ENCODE measurements at places on chromosomes 7 and 10. TPM values are rescaled to one million over a fixed set of nuclear protein-coding genes. Genes with fewer than 3 reads are reported as not detected.

Gene CASTOR2
- polyA plus RNA-seq, result 2.4 TPM

DNA sequence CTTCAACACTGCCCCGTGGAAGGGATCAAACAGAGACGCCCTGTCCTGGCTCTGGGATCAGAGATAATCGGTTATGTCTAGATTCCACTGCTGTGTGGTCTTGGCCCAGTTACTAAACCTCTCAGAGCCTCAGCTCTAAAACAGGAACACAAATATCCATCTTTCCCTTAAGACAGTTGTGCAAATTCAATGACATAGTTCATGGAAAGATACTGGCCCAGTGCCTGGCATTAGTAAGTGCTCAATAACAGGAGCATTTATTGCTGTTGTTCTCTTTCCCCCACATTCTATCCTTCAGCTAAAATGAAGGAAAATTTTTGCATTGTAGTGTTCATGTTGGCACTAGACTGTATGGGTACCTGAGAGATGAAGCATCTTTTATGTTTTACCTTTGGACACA lies 58.6 kb downstream of the TACC2 start:
- DNase-seq, result no peak

DNA sequence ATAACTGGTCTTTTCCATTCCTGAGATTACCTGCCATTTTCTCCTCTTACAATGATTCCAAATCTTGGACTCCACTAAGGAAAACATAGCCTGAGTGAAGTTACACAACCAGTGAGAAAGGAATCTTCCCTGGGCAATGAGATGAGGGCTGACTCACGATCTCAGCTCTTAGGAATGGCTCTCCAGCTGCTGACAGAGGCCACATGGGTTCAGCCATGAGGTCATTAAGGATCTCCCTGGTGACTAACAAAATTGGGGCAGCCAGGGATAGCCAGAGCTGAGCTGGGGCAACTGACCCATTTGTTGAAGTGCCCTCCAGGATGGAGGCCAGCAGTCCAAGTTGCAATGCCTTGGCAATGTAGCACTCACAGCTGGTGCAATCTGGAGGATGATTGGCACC lies 78.7 kb upstream of the MKLN1 start:
- DNase-seq, result no peak

DNA sequence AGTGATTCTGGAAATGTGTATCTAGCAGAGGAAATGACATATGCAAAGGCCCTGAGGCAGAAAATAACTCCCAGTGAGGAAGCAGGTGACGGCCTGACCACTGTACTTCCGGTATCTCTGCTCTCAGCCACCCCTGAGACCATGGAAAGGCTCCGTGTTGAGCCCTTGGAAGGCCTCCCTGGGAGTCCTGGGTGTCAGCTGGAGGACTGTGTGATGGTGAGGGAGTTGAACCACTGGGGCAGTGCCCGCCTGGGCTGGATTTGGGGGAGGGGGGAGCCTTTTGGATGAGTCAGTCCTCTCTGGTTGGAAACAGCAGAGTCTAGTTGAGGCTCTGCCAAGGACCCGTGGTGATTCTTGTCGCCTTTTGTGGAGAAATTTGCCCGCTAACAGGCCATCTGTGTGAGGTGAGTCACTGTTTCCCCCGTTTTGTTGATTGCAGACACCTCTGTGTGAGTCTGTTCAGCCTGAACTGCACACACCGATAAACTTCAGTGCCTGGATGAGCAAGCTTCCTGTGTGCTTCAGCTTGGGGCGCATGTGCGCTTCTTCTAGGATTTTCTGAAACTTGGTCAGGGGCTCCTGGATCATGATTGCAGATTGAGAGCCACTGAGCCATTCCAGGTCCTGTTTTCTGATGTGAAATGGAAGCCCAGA lies 98.6 kb downstream of the GRK5 start:
- peak; percentile 91 for DNase-seq

GRCh38 chr10:44788147-44789129 lies 122.7 kb upstream of the TMEM72 start:
- DNase-seq, result no peak
